ENCODE measurements at places on chromosomes 3 and 15.

DNA sequence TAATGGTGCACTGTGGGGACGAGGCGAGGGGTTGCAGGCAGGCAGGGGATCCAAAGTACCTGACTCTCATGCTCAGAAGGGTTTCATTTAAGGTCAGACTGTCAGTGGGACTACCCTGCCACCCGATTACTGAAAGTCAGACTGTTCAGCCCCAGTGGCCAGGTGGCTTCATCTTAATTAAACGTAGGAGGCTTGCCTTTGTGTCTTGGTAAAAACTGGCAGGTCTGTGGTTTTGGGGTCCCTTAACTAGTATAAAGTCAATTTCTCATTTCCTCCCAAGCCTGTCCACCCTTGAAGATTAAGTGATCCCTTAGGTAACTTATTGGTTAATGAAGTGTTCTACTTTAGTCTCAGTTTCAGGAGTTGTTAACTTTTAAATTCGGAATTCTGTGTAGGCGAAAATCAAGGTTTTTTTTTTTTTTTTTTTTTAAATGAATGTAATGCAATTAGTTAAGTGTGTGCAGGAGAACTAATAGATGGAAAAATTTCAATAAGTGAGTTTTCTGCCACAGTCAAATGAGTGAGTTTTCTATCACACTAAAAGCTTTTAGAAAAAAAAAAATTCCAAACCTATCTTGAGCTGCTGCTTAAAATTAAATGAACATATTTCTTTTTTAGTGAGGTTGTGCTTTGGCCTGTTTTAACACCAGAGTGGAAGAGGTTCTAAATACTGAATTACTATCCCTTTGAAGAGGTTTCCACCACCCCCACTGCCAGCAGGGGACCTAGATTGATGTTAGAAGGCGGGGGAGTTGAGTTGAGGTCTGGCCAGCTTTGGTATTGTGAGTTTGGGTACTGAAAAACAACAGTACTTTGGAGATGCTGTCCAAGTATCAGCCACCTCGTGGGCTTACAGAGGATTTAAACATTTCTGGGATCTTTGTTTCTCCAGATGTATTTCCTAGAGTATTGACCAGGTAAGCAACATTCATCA lies 15.2 kb downstream of the ITPR1 start:
- no peak for DNase-seq

DNA sequence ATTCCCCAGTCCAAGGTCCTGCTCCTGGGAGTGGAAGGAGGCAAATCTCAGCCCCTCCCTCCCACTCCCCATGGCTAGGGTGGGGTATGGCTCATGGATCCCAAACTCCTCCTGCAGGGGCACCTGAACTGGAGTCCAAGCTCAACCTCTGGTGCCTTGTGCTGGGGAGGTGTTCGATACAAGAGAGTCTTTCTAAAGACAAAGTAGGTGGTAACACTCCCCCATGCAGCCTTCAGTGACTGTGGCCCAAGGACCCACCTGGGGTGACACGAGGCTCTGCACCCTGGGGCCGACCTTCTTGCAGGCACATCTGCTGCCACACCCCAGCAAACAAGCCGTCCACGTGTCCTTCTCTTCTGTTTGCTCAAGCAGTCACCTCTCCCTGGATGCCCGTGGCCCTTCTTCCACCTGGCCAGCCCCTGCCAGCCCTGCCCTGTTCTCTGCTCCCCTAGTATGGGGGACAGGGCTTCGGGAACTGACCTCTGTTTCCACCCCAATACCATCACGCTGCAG lies 36.7 kb upstream of the SLC6A11 start:
- no peak for DNase-seq

GRCh38 chr3:12590096-12590495 lies 33.2 kb downstream of the MKRN2 start:
- DNase-seq: no peak

DNA sequence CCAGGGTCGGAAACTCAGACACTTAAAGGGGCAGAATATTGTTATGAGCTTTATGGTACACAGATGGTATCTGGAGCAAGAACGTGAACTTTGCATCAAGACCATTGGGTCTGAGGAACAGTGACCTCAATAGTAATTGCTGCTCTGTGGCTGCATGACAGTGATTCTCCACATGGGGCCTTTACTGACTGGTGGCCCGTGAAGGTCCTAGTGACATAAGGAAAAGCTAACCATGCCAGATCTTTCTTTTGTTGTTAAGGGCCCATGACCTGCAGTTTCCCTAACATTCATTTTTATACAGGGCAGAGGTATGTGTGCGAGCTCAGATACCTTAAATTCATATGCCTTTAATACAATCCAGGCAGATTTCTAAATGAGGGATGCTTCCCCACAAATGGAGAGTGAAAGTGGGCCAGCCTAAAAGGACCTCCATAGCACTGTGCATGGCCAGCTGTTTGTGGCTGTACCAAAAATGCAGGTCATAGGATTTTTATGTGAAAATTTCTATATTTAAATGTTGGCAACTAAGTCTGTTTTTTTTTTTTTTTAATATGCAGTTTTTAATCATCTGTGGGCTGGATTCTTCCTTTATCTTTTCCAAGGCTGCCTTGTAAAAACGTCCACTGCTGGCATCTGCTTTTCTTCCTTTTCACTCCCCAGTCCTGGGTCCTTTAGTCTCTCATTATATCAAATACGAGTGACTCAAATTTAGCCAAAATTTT lies 188.0 kb upstream of the IL12A start:
- DNase-seq: peak; percentile 46

GRCh38 chr3:186526256-186526606 lies 17.9 kb downstream of the CRYGS start:
- no peak for DNase-seq

- no peak for DNase-seq
These were observed 70.5 kb upstream of the SLC4A7 start for GRCh38 chr3:27554706-27555105.

DNA sequence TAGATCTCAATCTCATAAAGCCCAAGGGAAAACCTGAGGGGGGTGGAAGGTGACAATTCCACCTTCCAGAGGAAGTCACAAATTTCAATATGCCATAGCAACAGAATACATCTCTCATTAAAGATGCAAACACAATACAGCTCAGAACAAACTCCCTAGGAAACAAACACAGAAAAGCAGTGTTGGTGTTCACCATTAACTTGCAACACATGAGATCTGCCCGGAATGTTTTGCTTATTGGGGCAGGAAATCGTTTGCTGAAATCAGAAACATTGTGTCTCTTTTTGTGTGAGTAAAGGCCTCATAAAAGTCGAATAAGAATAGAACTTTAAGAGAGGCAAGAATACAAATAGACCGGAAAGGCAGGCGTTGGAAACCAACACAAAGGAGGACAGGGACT lies 5.8 kb upstream of the RYR3 start:
- no peak for DNase-seq

- DNase-seq: no peak
These were observed 179.1 kb upstream of the RGMA start for GRCh38 chr15:93268066-93268465.

Data from ascending aorta (tissue), 2 donors.